Stimulated activated CD4-positive, alpha-beta T cell treated with anti-CD3 and anti-CD28 coated beads, TNF-alpha, amount 100 ng/mL, for 1 hour (primary cell): ENCODE measurements at places on chromosomes 2 and 18.

DNA sequence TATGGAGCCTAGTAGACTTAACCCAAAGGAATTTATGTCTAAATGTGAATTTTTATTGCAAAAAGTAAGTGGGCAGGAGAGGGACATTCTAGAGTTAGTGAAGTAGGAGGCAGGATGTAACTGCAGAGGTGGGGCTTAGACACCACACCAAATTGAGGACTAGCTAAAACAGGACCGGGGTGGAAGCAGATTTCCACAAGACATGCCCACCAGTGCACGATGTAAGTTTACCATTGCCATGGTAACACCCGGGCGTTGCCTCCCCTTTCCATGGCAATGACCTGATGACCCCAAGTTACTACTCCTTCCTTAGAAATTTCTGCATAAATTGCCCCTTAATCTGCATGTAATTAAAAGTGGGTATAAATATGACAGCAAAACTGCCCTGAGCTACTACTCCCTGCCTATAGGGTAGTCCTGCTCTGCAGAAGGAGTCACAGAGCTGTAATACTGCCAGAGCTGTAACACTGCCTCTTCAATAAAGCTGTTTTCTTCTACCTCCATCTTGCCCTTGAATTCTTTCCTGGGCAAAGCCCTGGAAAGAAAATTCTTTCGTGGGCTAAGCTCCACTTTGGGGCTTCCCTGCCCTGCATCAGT is 509.7 kb downstream of the ERBB4 start:
- no peak for DNase-seq

DNA sequence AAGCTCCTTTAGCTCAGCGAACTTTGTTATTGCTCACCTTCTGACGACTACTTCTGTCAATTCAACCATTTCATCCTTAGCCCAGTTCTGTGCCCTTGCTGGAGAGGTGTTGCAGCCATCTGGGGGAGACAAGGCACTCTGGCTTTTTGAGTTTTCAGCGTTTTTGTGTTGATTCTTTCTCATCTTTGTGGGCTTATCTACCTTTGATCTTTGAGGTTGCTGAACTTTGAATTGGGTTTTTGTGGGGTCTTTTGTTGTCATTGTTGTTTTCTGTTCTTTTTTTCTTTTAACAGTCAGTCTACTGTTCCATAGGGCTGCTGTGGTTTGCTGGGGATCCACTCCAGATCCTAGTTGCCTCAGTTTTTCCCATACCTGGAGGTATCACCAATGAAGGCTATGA is 57.3 kb downstream of the GTF3C3 start:
- DNase-seq: no peak

- DNase-seq: no peak
Measured at GRCh38 chr2:7377916-7378569, 460.8 kb downstream of the RNF144A start.

DNA sequence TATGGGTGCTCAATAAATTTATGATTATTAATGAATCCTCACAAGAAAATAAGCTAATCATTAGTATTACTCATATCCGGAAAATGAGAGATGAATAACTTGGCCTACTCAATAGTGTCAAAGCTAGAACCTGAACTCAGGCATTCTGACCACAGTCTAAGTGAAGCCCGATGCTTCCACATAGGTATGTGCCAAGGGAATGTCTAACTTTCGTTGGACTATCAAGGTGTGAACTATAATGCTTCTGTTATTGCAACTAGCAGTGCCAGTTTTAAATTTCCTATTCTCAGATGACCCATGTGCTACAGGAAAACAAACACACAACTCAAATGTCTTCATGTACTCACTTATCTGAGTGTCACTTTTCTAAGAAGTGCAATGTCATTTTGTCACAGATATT is 1.8 kb downstream of the BARD1 start:
- DNase-seq: no peak

GRCh38 chr18:58367425-58368140 is 261.3 kb downstream of the ALPK2 start:
- DNase-seq: no peak

GRCh38 chr2:24913911-24914310 is 6.1 kb downstream of the ADCY3 start:
- no peak for DNase-seq

- DNase-seq: peak; percentile 60
Measured at GRCh38 chr18:55415258-55415871, 172.6 kb downstream of the TCF4 start.

DNA sequence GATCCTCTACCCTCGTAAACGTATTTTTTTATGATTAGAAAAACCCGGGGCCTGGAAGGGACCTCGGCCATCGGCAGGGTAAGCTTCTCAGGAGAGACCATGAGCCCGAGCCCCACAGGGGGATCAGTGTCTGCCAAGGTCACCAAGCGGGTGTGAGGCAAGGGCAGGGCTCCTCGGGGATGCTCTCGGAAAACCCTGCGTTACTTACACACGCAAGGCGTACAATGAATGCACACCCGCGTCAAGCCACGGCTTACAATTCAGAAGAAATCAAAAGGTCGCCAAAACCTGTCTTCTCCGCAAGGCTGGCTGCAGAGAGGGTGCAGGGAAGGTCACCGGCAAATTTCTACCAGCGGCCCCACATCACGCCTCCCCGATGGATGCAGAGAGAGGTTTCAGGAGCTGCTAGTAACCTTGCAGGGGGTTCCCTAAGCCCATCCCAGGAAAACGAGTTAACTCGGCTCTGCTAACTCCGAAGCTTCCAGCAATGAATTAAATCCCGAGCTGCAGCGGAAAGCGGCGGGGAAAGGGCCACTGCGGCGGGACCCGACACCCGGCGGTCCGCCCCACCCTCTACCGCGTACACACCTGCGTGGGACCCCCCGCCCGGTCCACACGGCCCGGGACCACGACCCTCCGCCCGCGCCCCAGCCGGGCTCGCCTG is 638 bp downstream of the ST3GAL5 start:
- DNase-seq: no peak
